Activated T-cell treated with anti-CD3 and anti-CD28 coated beads for 1 hour (primary cell): ENCODE measurements at places on chromosomes 11 and 22.

- DNase-seq, result no peak
Measured at GRCh38 chr22:26321469-26321913, 107.6 kb upstream of the ASPHD2 start.

DNA sequence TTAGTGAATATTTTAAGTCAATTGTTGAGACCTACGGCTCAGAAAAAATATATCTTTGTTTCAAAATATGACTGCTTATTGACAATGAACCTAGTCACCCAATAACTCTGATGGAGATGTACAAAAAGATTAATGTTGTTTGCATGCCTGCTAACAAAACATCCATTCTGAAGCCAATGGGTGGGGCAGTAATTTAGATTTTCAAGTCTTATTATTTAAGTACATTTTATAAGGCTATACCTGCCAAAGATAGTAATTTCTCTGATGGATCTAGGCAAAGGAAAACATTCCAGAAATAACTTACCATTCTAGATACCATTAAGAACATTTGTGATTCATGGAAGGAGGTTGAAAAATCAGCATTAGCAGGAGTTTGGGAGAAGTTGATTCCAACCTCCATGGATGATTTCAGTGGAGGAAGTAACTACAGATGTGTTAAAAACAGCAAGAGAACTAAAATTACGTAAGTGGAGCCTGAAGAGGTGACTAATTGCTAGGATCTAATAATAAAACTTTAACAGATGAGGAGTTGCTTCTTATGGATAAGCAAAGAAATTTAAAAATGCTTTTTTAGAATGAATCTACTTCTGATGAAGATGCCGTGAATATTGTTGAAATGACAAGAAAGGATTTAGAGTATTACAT, 26.4 kb upstream of the OR8D2 start:
- DNase-seq, result no peak

- DNase-seq, result no peak
Measured at GRCh38 chr11:126415128-126415527, 59.6 kb downstream of the ST3GAL4 start.

DNA sequence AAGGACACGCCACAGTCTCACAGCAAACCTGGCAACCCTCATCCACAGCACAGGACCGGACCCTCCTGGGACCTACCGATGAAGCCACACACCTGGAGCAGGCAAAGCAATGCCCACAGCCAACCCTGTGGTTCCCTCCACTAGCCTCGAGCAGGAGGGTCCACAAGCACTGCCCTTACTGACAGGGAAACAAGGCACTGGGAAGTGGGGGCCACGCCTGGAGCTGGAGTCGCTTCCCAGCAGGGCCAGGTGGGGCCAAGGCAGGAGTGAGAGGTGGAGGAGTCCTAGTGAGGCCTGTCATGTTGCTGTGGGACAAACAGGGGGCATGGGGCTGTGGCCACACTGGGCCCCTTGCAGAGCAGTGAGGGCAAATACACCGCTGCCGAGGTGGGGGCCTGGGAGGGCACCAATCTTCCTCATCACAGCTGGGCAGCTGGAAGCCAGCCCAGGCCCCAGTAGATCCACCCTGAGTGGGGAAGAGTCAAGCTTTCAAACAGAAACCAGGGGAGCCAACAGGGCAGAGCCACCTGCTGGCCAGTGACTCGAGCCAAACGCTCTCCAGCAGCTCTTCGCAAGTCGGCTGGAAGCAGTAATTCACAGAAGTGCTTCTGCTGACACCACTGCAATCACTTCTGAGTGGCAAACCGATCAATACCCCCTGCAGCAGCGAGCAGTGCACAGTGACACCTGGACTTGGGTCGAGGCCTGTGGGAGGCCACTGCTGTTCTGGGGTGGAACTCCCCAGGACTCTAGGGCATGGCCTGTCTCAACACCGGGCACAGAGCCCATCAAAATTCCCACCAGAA, 13.7 kb downstream of the SULT4A1 start:
- DNase-seq, result no peak

DNA sequence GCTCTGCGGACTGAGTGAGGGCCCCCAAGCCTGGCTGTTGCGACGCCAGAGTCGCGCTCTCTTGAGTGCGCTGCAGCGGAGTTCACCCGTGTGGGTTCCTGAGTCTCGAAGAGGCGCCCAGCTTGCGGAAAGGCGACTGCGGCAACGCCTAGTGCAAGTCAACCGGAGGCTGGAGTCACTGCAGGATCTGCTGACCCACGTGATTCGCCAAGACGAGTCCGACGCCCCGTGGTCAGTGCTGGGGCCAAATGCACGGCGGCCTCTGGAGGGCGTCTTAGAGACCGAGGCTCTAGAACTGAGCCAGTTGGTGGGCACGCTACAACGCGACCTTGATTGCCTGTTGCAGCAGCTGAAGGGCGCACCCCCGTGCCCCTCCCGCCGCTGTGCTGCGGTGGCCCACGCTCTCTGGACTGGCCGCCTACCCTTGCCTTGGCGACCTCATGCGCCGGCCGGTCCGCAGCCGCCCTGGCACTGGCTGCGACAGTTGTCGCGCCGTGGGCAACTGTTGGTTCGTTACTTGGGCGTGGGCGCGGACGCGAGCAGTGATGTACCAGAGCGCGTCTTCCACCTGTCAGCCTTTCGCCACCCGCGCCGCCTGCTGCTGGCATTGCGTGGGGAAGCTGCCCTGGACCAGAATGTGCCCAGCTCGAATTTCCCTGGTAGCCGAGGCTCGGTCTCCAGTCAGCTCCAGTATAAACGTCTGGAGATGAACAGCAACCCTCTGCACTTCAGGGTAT, 32.6 kb downstream of the RRP8 start:
- no peak for DNase-seq

DNA sequence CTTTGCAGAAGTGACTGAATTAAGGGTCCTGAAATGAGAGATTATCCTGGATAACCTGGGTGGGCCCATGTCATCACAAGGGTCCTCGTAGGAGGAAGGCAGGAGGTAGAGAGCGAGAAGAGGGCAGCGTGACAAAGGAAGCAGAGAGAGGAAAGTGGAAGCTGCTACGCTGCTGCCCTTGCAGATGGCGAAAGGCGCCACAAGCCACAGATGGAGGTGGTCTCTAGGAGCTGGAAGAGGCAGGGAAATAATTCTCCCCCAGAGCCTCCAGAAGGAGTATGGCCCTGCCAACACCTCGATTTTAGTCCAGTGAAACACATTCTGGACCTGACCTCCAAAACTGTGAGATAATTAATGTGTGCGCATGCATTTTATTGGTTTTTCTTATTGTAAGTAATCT, 13.4 kb downstream of the TMEM184B start:
- no peak for DNase-seq

DNA sequence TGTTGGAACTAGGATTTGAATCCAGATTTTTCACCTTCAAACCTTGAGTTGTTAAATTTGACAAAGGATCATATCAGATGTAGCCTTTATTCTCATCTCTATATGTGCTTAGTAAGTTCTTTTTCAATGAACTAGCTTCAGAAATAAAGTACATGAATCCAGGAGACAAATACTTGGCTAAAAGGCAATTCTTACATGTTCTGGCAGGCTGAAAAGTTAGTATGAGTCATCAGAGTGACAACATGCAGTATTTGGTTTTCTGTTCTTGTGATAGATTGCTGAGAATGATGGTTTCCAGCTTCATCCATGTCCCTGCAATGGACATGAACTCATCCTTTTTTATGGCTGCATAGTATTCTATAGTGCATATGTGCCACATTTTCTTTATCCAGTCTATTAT, 40.4 kb downstream of the BBOX1 start:
- DNase-seq, result no peak

DNA sequence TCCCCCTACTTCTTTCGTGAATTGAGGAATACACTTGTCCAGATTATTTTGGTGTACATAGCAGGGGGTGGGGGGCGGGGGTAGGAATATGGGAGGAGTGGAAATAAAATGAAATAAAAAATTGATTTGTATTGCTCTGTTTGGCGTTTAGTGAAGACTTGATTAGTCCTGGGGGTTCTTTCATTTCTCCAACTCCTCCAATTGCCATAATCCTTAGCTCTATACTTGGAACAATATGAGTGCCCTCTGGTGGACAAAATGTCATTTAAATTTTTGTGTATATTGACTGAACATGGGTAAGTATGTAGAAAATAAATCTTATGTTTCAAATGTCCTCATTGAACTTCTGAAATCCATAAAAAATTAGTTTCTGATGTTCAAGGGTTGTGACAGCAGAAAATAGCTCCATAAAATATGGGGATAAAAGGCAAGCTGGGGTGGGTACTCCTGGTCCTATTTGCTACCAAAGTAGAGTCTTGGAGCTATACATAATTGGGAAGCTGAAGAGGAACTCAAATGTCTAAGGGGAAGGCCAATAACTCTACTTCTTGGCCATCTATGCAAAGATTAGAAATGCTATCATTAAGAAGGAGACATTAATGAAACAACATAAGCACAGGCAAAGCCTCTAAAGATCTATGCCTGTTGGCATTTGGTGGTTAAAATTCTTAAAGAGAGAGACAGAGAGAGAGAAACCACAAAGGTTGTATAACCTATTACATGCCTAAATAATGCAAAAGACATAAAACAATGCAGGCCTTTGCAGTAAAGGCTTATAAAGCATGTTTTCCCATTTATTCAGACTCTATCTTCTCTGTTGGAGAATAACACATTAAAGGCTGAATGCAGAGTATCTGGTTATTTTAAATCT, 421.6 kb downstream of the METTL15 start:
- no peak for DNase-seq

GRCh38 chr11:77191429-77191822, 63.4 kb downstream of the MYO7A start:
- DNase-seq, result no peak

GRCh38 chr11:110966131-110966530, 253.9 kb upstream of the ARHGAP20 start:
- DNase-seq, result no peak

DNA sequence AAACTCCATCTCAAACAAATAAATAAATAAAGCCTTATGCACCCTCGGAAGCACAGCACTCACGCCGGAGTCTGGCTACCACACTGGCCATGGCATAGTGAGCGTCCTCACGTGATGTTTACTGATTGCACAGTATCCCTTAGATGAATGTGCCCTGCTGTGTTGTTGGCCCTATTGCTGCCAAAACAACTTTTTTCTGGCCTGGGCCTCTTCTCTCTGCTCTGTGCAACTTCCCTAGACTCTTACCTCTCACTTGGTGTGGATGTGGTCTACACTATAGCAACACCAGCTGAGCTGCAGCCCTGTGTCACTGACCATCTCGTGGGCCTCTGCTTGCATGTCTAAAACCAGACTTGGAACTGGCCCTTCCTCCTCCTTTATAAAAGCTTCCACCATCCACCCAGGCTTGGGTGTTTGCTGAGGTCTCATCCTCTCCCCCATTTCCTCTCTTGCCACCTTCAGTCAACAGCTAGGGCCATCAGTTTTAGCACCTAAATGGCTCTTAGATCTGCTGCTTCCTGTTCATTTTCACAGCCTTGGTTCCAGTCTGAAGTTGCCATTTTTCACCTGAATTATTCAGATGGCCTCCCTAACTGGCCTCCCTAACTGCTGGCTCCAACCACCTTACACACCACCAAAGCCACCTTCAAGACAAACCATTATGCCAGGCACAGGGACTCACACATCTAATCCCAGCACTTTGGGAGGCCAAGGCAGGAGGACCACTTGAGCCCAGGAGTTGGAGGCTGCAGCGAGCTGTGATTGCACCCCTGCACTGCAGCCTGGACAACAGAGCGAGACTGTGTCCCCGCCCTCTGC, 9.2 kb downstream of the ZNF74 start:
- DNase-seq, result no peak

GRCh38 chr11:10920205-10920604, 62.4 kb upstream of the ZBED5 start:
- no peak for DNase-seq

DNA sequence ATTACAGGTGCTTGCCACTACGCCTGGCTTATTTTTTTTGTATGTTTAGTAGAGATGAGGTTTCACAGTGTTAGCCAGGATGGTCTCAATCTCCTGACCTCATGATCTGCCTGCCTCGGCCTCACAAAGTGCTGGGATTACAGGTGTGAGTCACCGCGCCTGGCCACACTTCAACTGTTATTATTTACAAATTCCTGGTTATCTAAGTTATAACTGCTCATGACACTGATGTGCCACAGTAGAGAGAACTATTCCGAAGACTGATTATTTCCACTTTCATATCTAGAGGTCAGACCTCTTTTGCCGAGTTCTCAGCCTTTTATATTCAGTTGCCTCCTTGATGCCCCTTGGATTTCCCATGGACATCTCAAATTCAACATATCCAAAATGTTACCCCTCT, 3.9 kb upstream of the NUP160 start:
- DNase-seq, result no peak

DNA sequence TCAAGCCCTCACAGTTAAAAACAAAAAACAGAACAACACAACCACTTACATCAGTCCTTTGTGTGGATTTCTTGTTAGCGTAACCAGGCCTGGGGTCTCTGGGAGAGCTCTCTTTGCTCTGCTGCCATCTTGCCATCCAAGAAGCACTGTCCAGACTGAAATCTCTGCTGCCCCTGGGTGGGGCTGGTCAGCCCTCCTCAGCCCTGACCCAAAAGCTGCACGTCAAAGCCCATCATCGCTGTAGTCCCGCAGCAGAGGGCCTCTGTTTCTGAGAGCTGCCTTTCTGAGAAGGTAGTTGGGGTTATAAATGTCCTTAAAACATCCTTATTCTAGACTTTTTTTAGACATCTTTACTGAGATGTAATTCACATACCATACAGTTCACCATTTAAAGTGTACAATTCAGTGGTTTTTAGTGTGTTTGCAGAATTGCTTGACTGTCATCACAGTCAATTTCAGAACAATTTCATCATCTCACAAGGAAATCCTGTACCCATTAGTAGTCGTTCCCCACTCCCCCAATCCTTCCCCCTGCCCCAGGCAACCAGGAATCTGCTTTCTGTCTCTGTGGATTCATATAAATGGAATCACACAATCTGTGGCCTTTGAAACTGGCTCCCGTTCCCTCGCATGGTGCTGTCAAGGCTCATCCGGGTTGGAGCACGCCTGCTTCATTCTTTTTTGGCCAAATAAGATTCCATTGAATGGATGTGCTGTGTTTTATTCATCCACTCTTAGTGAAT, 94.9 kb downstream of the TBC1D22A start:
- no peak for DNase-seq

GRCh38 chr11:36228689-36229088, 60.5 kb downstream of the COMMD9 start:
- DNase-seq, result no peak

- DNase-seq, result no peak
Measured at GRCh38 chr22:19808873-19809478, 45.7 kb downstream of the GNB1L start.

DNA sequence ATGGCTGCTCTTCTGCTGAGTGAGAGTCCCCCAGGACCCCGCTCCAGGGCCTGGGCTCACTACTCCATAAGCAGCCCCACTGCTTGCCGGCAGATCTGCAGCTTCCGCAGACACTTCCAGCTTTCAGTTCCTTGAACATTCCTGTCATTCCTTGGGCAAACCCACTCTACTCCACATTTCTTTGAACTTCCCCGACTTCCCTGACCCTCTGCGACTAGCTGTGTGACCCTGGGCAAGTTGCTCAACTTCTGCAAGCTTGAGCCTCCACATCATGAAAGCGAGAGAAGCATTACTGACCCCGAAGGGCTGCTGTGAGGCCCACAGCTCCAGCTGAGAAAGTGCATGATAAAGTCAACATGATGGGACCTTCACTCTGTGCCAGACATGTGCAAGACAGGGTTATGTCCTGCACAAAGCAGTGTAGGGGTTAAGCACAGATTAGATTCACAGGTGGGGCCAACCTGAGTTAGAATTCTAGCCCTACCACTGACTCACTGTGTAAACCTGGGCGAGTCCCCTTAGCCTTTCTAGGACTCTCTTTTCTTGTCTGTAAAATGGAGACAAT, 51.8 kb downstream of the THAP12 start:
- no peak for DNase-seq
